Activated naive CD8-positive, alpha-beta T cell treated with anti-CD3 and anti-CD28 coated beads, Interleukin-2, amount 10 ng/mL, durations not matched to agents 7 days and 5 days (primary cell): ENCODE measurements at places on chromosomes 12 and 14.

DNA sequence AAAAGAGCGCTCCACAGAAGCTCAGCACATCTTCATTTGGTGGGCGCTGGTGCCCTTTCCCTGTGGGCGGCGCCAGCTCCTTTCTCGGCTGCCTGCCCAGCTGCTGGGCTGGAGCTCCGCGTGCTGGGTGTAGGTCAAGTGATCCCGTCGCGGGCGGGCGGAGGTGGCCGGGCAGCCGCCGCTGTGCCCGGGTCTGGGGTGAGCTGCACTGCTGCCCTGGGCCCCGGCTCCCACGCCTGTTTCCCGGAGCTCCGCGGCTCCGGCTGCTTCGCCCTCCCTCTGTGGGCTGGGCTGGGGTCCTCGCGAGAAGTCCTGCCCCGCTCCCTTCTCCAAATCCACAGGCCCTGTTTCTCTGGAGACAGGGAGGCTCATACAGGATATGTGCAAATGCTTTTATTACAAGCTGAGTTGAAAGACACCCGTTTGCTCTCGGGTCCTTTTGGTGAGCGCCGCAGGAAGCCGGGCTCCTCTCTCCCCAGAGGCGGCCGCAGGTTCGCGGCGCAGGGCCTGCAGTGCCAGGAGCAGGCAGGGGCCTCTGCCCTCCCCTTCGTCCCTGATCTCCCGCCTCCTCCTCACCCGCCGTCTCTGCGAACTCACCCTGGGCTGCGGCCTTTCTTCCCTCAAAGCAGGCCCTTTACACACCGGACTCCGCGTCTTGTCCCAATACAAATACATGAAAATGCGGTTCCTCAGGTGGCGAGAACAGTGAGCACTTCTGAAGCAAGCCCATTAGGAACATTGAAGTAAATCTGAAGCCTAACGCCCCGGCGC is 67.8 kb upstream of the CAPRIN2 start:
- H3K27ac ChIP-seq = no peak overlapping the region
- peak overlapping the region; percentile 88 for H3K4me3 ChIP-seq

DNA sequence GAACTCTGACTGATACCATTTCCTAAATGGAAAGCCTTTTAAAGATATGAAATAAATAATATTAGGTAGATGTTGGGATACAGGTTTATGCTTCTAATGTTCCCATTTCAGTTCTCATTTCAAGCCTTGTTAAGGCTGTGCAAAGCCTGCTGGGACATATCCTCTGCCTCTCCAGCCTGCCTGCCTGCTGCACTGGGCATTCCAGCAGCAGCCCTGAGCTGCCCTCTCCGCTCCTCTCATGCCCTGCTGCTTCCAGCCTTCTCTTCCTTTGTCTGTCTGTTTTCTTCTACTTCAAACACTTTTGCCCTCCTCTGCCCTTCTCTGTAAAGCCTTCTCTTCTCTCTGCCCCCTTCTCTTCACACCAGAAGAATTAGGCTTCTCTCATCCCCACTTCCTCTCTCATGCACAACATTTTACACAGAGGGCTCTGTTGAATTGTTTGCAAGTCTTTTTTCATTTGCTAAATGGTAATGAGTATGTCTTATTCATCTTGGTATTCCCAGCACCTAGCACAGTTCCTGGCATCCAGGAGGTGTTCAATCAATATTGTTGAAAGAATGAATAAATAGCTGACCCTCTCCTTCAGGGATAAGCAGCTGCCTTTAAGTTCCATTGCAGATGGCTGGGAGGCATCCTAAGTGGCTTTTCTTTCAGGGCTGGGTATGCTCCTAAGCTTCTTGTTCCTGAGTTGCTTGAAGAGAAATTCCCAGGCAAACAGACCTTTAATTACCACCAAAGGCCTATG is 292.3 kb downstream of the TMEM117 start:
- no peaks in the 10 kb centered on the region for H3K36me3 ChIP-seq
- no peak overlapping the region for H3K27ac ChIP-seq
- DNase-seq = no peak
- no peaks in the 10 kb centered on the region for H3K4me1 ChIP-seq
- H3K27me3 ChIP-seq = peaks cover 1% of the 10 kb centered on the region

DNA sequence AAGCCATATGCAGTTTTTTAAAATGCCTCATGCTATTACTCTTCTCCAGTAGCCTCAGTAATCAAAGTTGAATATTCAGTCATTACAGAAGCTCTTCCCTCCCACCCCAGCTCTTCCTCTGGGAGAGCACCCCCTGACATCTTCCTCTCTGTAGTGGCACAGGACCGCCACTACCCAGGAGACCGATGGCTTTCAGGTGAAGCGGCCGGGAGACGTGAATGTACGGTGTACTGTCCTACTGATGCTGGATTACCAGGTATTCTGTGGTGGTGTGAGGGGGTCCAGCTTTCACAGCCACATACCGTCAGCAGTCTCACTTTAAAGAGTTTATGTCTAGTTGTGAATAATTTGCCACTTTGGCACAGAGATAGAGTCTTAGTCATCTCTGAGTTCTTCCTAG is 4.6 kb downstream of the SMARCD1 start:
- peaks cover 20% of the 10 kb centered on the region for H3K4me1 ChIP-seq
- DNase-seq = no peak
- H3K36me3 ChIP-seq = peaks cover 13% of the 10 kb centered on the region
- H3K27ac ChIP-seq = no peak overlapping the region
- H3K27me3 ChIP-seq = no peaks in the 10 kb centered on the region
- no peak overlapping the region for H3K4me3 ChIP-seq

GRCh38 chr12:107451246-107451645 is 234.4 kb upstream of the PWP1 start:
- no peak overlapping the region for H3K27ac ChIP-seq
- no peak for DNase-seq
- H3K27me3 ChIP-seq = no peaks in the 10 kb centered on the region
- no peaks in the 10 kb centered on the region for H3K4me1 ChIP-seq

DNA sequence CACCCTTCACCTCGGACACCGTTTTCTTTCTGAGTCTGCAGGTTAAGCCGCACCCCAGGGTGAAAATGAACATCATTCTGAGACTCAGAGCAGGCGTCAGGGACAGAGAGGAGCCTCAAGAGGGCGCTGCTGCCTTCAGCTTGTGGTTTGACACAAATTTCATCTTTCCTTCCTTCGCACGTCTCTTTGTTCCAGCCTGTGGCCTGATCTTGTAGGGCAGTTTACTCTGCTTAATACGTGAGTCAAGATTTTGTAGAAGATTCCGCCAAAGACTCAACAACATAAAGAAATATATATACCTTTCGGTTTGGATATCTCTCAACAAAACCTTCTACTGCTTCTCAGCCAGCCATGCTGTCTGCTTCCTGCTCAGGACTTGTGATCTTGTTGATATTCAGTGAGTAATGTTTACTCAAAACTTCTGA is 329.3 kb upstream of the OR4E1 start:
- DNase-seq = peak; percentile 67
- H3K27ac ChIP-seq = peak overlapping the region; percentile 86
- H3K36me3 ChIP-seq = peaks cover 5% of the 10 kb centered on the region
- H3K4me3 ChIP-seq = peak overlapping the region; percentile 82

DNA sequence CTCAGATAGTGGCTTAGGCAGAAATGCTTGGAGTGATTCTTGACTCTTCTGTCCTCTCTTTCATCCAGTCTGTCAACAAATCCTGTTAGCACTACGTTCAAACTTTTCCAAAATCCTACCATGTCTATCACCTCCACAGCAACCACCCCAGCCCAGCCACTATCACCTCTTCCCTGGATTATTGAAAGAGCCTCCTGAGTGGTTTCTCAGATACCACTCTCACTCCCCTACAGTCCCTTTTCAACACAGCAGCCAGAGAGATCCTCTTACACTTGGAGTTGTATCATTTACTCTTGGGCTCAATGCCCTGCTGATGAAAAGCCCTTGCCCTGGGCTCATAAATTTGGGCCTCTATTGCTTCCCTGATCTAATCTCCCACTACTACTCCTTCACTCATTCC is 218.9 kb downstream of the EXOC5 start:
- H3K27me3 ChIP-seq = peaks cover 7% of the 10 kb centered on the region
- DNase-seq = no peak
- no peaks in the 10 kb centered on the region for H3K4me1 ChIP-seq
- no peaks in the 10 kb centered on the region for H3K36me3 ChIP-seq

- H3K4me3 ChIP-seq = no peak overlapping the region
- no peak for DNase-seq
- H3K27me3 ChIP-seq = no peaks in the 10 kb centered on the region
- no peaks in the 10 kb centered on the region for H3K4me1 ChIP-seq
These were observed 452.4 kb upstream of the NOVA1 start for GRCh38 chr14:27050208-27050607.

DNA sequence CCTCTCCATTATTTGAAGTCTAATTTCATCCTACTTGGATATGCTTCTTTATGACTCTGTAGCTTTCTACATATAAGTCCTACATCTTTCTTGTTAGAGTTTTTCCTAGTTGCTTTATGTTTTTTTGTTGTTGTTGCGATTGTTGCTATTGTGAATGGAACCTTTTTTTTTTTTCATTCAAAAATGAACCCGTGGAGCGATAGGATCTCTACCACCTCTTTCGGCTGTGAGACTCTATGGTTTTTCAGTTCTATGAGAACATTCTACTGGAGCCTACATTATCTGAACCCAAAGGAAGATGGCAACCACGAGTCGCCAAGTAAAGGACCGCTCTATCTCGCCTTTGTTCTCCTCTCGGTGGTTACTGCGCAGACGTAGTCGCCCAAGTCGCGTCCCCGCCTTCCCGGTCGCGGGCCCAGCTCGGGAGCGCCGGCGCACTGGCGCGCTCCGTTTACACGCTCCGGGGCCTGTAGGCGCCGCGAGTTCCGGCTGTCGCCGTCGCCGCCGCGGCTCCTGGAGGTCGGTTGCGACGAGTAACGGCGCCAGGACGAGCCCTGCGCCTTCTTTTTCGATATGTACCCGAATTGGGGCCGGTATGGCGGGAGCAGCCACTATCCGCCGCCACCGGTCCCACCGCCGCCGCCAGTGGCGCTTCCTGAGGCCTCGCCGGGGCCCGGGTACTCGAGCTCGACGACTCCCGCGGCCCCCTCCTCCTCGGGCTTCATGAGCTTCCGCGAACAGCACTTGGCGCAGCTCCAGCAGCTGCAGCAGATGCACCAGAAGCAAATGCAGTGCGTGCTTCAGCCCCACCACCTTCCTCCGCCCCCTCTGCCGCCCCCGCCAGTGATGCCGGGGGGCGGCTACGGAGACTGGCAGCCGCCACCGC is at the start of gene YLPM1:
Gene YLPM1 (plus strand): TSS at position 400 of the 886 bp plus-strand sequence. CDS start 174 bp downstream, at position 574.
- no peaks in the 10 kb centered on the region for H3K27me3 ChIP-seq
- peaks cover 32% of the 10 kb centered on the region for H3K4me1 ChIP-seq
- H3K4me3 ChIP-seq = peak within 1 kb of the TSS; percentile 93
- peaks cover 23% of the 10 kb centered on the region for H3K36me3 ChIP-seq
- peak within 1 kb of the TSS; percentile 90 for H3K27ac ChIP-seq

DNA sequence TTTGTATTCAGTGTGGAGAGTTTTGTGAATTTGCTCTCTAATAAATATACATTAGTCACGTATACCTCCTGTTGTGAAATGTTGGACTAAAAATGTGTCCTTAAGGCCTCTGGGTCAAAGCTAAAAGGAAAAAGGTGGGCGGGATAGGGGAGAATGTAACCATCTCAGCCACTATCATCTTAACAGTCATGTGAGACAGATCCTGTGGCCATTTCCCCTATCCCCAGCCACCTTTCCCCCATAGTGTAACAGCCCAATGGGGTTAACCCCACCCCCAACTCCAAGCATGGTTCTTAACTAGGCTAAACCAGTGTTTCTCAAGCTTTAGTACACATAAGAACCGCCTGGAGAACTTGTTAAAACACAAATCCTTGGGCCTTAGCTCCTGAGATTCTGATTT is 6.5 kb upstream of the ITPR2 start:
- no peak overlapping the region for H3K27ac ChIP-seq
- H3K4me1 ChIP-seq = peaks cover 5% of the 10 kb centered on the region
- no peak for DNase-seq
- H3K4me3 ChIP-seq = no peak overlapping the region
- H3K27me3 ChIP-seq = no peaks in the 10 kb centered on the region

DNA sequence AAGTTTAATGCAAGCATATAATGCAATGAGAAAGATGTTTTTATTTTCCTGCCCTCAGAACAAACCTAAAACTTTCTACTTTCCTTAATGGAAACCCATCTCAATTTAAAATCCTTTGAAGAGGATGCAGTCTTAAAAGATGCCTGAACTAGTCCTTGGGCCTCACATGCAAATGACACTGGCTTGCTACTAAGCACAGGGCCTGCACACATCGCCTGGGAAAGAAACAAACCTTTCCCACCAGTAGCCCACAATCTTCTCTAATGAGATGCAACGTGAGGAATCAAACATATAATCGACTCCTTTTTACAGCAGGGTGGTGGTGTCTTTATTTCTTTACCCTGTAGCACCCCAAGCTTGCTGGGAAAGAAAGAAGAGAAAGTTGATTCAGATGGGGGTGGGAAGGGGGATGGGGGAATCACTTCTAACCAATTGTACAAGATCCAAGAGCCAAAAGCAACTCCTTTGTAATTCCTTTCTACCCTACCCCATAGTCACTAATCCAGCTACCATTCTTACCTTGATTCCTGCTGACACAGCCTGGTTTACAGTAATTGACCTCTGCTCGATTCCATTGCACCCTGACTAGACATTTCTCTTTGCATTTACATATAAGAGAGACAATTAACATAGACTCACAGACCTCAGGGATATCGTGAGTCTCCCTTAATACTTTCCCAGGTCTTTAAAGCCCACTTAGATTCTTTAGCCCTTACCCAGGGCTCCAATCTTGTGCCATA is 69.5 kb upstream of the FERMT2 start:
- no peak overlapping the region for H3K4me3 ChIP-seq
- no peaks in the 10 kb centered on the region for H3K27me3 ChIP-seq
- peaks cover 9% of the 10 kb centered on the region for H3K36me3 ChIP-seq
- no peak overlapping the region for H3K27ac ChIP-seq

DNA sequence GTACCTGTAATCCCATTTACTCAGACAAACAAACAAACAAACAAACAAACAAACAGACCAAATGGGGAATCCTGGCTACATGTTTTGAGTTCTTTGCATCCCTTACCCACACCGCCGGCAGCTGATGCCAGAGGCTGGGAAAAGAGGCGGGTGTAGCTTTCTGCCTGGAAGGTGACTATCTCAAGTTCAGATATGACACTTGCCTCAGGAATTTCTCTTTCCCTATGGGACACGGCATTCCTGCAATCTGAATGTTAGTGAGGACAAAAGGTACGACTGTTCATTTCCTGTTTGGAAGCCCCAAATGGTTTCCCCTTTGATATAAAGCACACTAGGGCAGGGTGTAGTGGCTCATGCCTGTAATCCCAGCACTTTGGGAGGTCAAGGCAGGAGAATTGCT is 2.9 kb downstream of the MYL2 start:
- H3K27me3 ChIP-seq = peaks cover 11% of the 10 kb centered on the region
- H3K36me3 ChIP-seq = no peaks in the 10 kb centered on the region
- H3K4me1 ChIP-seq = peaks cover 1% of the 10 kb centered on the region
- no peak for DNase-seq
- H3K27ac ChIP-seq = no peak overlapping the region

GRCh38 chr14:59698793-59699192 is 122.2 kb upstream of the CCDC175 start:
- H3K36me3 ChIP-seq = no peaks in the 10 kb centered on the region
- no peak for DNase-seq
- H3K27ac ChIP-seq = no peak overlapping the region

- no peaks in the 10 kb centered on the region for H3K27me3 ChIP-seq
- no peaks in the 10 kb centered on the region for H3K4me1 ChIP-seq
- no peaks in the 10 kb centered on the region for H3K36me3 ChIP-seq
- no peak overlapping the region for H3K4me3 ChIP-seq
These were observed 372.9 kb downstream of the APAF1 start for GRCh38 chr12:99017971-99018370.

GRCh38 chr14:74569806-74570591 is 42.0 kb downstream of the LTBP2 start:
- H3K36me3 ChIP-seq = no peaks in the 10 kb centered on the region
- no peak overlapping the region for H3K27ac ChIP-seq
- H3K4me1 ChIP-seq = peaks cover 25% of the 10 kb centered on the region
- peaks cover 39% of the 10 kb centered on the region for H3K27me3 ChIP-seq
- no peak for DNase-seq
